Naive B cell (primary cell): ENCODE measurements at places on chromosomes 5 and 9. TPM values are rescaled to one million over a fixed set of nuclear protein-coding genes. Genes with fewer than 3 reads are reported as not detected.

DNA sequence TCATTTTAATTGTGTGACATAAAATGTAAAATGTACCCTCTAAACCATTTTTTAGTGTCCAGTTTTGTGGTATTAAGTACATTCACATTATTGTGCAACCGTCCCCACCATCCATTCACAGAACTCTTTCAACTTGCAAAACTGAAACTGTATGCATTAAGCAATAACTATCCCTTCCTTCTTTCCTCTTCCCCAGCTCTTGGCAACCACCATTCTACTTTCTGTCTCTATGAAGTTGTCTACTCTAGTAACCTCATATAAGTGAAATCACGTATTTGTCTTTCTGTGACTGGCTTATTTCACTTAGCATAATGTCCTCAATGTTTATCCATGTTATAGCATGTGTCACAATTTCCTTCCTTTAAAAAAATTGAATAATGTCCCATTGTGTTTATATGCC lies 142.4 kb downstream of the C9orf152 start:
- H3K27ac ChIP-seq, result peak overlapping the region; percentile 32
- H3K4me1 ChIP-seq, result peaks cover 64% of the 10 kb centered on the region
- peaks cover 28% of the 10 kb centered on the region for H3K36me3 ChIP-seq
- no peak for DNase-seq
- H3K27me3 ChIP-seq, result no peaks in the 10 kb centered on the region
- H3K4me3 ChIP-seq, result peak overlapping the region; percentile 55

DNA sequence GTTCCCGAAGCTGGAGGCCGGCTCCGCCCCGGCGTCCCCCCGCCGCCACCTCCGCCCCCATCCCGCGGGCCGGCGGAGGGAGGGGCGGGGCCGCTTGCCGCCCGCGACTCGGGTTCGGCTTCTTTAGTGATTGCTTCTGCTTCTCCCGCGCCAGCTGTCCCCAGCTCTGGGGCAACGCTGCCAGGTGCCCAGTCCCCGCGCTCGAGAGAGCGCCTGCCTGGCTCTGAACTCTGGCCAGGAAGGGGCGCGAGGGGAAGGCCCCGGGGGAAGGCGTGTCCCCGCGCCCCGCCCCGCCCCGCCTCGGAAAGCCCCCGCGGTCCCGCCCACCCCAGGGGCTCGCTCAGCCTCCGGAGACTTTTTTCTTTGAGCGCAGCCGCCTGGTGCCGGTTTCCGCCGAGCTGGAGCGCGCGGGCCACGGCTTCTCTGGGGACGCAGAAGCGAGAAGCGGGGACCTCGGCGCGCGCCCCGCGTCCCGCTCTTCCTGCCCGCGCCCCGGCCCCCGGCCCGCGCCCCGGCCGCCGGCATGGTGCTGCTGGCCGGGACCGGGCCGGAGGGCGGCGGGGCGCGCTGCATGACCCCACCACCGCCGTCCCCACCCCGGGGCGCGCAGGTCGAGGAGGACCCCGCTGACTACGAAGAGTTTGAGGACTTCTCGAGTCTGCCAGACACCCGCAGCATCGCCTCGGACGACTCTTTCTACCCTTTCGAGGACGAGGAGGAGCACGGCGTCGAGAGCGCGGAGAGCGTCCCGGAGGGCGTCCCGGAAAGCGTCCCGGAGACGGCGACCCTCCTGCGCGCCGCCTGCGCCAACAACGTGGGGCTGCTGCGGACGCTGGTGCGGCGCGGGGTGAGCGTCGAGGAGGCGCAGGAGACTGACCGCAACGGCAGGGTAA lies at the start of gene ANKRD33B:
Gene ANKRD33B (plus strand): TSS at position 126 of the 893 bp plus-strand sequence. CDS start 398 bp downstream, at position 524.
- no peaks in the 10 kb centered on the region for H3K27me3 ChIP-seq
- peak within 1 kb of the TSS; percentile 99 for H3K27ac ChIP-seq
- DNase-seq, result peak; percentile 83
- peak within 1 kb of the TSS; percentile 94 for H3K4me3 ChIP-seq
- no peaks in the 10 kb centered on the region for H3K36me3 ChIP-seq

- H3K27me3 ChIP-seq, result peaks cover 5% of the 10 kb centered on the region
- no peaks in the 10 kb centered on the region for H3K4me1 ChIP-seq
- H3K27ac ChIP-seq, result no peak overlapping the region
- no peak overlapping the region for H3K4me3 ChIP-seq
- H3K36me3 ChIP-seq, result no peaks in the 10 kb centered on the region
- DNase-seq, result no peak
Measured at GRCh38 chr5:147520450-147520849, 10.6 kb upstream of the DPYSL3 start.

GRCh38 chr9:130002320-130002719 lies 40.7 kb downstream of the FNBP1 start:
- DNase-seq, result no peak
- peaks cover 15% of the 10 kb centered on the region for H3K4me1 ChIP-seq
- H3K4me3 ChIP-seq, result no peak overlapping the region
- peak overlapping the region; percentile 98 for H3K27ac ChIP-seq
- H3K27me3 ChIP-seq, result no peaks in the 10 kb centered on the region

- H3K36me3 ChIP-seq, result peaks cover 45% of the 10 kb centered on the region
- DNase-seq, result no peak
- H3K4me3 ChIP-seq, result no peak overlapping the region
- no peak overlapping the region for H3K27ac ChIP-seq
- no peaks in the 10 kb centered on the region for H3K4me1 ChIP-seq
Measured at GRCh38 chr5:141260458-141261237, 15.5 kb downstream of the PCDHB15 start.

DNA sequence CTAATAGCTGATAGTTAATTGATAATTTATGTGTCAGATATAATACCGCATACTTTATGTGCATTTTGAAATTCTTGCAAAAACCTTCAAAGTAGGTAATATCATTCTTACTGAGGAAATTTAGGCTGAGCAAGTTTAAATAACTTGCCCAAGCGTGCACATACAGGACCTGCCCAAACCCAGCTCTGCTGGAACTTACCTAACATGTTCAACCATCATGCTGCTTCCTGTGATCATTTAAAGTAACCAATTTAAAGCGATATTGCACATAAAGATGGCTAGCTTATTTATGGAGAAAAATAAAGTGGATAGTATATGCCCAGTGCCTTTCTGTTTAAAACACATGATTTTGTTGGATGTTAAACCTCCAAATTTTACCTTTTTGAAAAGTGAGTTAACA lies 4.3 kb downstream of the FAM174A start:
- no peak for DNase-seq
- H3K4me1 ChIP-seq, result peaks cover 24% of the 10 kb centered on the region
- H3K36me3 ChIP-seq, result no peaks in the 10 kb centered on the region
- H3K27me3 ChIP-seq, result no peaks in the 10 kb centered on the region
- no peak overlapping the region for H3K4me3 ChIP-seq

- no peaks in the 10 kb centered on the region for H3K36me3 ChIP-seq
- no peaks in the 10 kb centered on the region for H3K4me1 ChIP-seq
- no peak for DNase-seq
- no peak overlapping the region for H3K27ac ChIP-seq
Measured at GRCh38 chr5:103891151-103891550, 328.6 kb upstream of the NUDT12 start.

GRCh38 chr5:171840066-171840465 lies 54.4 kb downstream of the SMIM23 start:
- no peak overlapping the region for H3K4me3 ChIP-seq
- peaks cover 5% of the 10 kb centered on the region for H3K36me3 ChIP-seq
- H3K4me1 ChIP-seq, result no peaks in the 10 kb centered on the region
- H3K27me3 ChIP-seq, result no peaks in the 10 kb centered on the region

DNA sequence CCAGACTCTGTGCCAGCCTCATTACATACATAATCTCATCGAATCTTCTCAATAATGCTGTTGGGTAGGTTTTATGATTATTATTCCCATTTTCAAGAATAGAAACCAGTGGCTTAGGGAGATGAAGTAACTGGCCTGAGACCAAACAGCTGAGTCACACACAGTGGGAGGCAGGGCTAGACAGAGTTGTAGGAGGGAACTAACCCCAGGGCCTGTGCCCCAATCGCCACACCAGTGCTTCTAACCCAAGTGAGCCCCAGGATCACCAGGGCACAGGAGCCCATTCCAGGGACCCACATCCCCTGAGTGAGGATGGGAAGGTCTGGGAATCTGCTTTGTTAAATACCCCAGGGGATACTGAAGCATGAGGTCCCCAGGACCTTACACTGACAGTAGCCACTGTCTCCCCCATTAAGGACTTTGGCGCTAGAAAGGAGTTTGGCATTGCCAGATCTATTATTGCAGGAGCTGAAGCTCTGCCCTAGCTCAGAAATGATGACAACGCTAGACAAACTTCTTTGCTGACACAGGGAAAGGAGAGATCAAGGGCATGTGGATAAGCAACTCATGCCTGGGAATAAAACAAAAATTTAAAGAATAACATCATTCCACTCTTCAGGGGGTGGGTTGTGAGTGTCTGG lies 63.8 kb upstream of the PPARGC1B start:
- peaks cover 4% of the 10 kb centered on the region for H3K4me1 ChIP-seq
- no peak overlapping the region for H3K27ac ChIP-seq
- no peak for DNase-seq
- H3K4me3 ChIP-seq, result no peak overlapping the region
- no peaks in the 10 kb centered on the region for H3K36me3 ChIP-seq

- H3K27me3 ChIP-seq, result no peaks in the 10 kb centered on the region
- H3K4me1 ChIP-seq, result no peaks in the 10 kb centered on the region
- DNase-seq, result no peak
- H3K4me3 ChIP-seq, result no peak overlapping the region
- H3K36me3 ChIP-seq, result no peaks in the 10 kb centered on the region
Measured at GRCh38 chr9:104999136-104999535, 71.2 kb upstream of the ABCA1 start.

The LURAP1L gene
- not detected for polyA plus RNA-seq

The CDX1 gene
- not detected for polyA plus RNA-seq

The SLC36A3 gene
- polyA plus RNA-seq, result not detected

The RANBP6 gene
- polyA plus RNA-seq, result 22.8 TPM

The OR1N1 gene
- not detected for polyA plus RNA-seq

The PCDH12 gene
- polyA plus RNA-seq, result 0.10 TPM

The C7 gene
- not detected for polyA plus RNA-seq

The SHOC1 gene
- polyA plus RNA-seq, result not detected

The CD14 gene
- polyA plus RNA-seq, result 2.6 TPM

The SLCO4C1 gene
- 0.05 TPM for polyA plus RNA-seq
